ENCODE measurements at places on chromosomes 7 and 10.

DNA sequence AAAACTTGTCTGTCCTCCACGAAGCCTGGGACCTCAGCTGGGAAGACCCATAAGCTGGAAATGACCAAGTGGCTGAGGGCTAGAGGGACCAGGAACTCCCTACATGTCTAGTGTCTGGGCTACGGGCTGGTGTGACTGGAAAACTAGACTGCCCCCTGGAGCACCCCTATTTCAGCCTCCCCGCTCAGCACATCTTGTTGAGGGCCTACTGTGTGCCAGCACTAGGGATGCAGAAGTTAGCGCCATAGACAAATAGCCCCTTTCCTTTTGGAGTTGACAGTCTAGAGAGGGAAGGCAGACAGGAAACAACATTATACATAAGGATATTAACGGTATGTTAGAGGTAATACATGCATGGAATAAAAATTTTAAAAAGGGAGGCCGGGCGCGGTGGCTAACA is 74.5 kb downstream of the TEX36 start:
- no peak for DNase-seq

DNA sequence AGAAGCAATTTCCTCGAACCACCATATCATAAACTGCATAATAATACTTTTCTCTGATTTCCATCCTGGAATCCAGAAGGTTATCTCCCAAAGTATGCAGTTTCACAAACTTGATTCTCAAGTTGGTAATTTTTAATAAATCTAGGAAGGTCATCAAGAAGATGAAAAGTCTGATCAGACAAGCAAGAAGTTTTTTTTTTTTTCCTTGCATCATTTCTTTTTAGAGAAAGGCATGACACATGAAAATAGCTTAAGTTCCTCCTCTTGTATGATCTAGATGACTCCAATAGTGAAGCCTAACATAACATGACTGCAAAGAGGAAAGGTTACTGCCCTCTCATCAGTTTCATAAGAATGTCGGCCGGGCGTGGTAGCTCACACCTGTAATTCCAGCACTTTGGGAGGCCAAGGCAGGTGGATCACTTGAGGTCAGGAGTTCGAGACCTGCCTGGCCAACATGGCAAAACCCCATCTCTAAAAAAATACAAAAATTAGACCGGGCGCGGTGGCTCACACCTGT is 22.2 kb downstream of the LAMB1 start:
- no peak for DNase-seq

GRCh38 chr10:93064874-93065660 is 4.5 kb downstream of the CYP26C1 start:
- DNase-seq, result no peak

DNA sequence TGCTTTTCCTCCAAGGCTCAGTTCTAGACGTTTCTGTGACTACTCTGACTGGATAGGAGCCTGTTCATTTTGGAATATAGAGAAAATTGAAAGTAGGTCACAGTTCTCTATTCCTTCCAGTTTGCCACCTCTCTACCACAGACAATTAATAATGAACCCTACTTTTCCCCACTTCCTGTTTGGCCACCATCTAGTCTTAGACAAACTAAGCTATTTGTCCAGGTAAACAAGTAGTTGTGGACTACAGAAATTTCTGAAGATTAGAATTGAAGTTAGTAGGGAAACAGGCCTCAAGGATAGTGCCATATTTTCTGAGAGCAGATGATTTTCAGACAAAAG is 87.0 kb downstream of the AUTS2 start:
- DNase-seq, result no peak

DNA sequence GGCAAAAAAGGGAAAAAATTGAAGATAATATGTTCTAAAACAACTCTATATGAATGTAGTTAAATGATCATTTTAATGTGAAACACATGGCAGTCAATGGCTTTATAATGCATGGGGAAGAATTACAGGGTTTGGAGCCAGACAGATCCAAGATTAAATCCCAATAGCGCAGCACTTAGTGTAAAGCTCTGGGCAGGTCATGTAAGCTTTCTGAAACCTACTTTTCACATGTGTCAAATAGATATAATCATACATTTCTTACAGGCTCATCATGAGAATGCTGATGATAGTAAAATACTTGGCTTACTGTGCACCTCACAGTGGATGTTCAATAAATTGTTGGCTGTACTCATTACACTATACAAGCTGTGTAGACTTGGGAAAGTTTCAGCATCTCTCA is 48.0 kb upstream of the ZNF365 start:
- DNase-seq, result no peak

- no peak for DNase-seq
Observed at GRCh38 chr7:4698707-4699275, 16.7 kb downstream of the FOXK1 start.

DNA sequence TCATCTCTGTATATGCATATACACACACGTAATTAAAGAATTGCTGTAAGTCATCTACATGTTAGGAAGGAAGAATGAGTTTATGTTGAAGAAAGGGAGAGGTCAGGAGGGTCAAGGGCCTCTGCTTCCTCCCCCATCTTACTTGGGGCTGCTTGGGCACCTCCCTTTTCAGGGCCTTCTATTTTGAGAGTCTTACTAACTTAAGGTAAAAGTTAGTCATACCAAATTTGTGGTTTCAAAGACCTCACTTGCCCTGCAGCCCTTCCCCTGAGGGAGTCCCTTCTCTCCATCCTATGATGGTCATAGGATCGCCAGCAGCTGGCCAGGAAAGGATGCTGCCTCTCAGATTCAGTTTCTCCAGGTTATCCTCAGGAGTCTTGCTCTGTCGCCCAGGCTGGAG is 2.6 kb downstream of the PLEKHS1 start:
- DNase-seq, result no peak

DNA sequence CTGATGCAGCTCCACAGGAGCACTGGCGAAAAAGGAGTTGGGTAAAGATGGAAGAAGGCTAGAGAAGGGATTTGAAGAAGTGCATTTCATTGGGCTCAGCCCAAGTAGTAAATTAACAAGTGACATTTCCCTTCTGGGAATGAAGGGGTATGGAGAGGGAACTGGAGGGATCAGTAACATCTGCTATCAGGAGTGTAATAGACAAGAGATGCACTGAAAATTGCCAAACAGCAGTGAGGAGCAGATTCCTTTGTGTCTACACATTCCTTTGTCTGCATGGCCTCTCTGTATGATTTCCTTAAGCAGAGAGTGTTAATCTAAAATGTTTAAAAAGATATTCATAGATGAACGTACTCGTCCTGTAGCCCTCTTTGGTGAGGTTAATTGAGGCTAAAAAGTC is 148.2 kb upstream of the FERD3L start:
- no peak for DNase-seq

GRCh38 chr7:86964973-86965726 is 94.3 kb downstream of the ELAPOR2 start:
- no peak for DNase-seq

DNA sequence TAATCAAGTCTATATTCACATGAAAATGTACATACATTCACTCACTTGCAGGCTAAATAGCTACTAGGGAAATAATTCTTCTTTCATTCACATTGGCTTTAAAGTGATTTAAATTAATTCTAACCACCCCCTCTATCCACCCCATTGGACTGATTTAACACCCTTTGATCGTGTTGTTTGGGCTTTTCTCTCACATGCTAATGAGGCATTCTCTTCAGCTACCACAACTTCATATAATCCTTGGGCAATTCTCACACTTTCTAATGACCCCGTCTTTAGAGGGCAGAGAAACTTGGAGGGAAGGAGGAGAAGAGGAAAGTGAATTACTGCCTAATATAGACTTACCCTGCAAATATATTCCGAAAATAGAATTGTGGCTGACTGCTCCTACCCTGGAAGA is 24.6 kb downstream of the GRM3 start:
- no peak for DNase-seq

DNA sequence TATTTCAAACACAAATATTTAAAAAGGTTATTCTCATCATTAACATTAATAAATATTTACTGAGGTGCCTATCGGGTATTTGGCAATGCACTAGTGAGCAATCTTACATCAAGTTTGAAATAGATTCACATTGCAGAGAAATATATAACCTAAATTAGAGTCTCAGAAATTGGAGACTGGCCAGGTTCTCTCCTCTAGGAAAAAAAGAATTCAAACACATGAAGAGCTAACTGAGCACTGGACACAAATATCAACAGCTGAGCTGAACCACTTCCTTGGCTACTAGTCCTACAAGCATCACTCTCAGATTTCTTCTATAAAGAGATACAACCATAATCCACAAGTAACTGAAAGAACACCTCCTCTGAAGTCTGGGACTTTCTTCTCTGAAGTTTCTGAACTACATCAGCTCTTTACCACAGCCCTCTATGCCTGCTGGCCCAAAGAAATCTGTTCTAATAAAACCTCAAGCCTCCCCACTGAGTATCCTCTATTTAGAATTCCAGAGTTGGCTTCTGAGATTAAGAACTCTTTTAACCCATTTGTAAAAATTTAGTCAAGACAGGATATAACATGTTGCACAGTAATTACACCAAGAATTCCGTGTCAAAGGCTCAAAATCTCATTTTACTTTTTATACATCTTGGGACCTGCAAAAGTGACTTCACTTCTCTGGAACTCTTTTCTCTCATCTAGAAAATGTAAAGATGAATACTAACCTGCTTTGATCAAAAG is 45.2 kb downstream of the MTERF1 start:
- DNase-seq, result no peak

DNA sequence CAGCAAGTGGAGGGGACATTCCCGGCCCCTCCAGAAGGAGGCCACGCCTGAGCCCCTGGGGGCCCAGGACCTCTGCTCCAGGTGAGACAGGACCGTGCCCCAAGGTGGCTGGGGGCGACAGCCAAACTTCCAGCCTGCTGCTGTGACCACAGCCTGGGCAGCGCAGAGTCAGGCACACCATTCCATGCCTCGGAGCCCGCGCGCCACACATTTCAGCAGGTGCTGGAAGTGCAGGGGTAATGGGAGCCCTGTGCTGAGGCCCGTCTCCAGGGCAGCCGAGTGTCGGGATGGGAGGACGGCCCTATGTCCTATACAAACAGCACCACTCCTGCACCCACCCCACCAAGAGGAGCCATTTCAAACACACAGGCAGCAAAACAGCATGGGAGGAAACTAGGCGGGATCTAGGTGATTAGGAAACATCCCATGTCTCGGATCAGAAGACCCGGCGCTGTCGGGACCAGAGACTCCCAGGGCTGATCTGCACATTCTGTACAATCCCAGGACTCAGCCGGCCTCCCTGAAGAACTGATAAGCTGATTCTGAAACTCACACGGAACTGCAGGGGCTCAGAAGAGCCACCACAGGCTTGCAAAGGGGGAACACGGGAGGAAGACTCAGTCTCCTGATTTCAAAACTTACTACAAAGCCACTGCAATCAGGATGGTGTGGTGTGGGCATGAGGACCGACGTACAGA is 272.3 kb downstream of the ELFN1 start:
- DNase-seq, result no peak

- DNase-seq, result peak; percentile 34
Observed at GRCh38 chr7:105806592-105807447, 69.6 kb downstream of the ATXN7L1 start.

DNA sequence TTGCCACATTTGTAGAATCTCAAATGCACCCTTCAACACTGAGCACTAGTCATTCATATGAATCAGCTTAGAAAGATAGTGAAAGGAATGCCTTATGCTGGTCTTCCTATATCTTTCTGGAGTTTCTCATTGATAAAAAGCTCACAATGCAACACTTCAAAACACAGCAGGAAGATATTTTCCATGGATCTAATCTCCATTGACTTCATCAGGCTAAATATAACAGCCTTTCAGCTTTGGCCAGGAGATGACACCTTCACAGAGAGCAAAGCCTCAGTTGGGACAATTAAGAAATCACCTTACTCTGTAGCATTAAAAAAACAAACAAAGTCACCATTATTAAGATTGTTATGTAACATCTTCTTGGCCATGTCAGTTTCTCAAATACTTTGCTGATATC is 6.7 kb downstream of the NRP1 start:
- DNase-seq, result no peak

GRCh38 chr7:98056580-98056979 is 50.1 kb upstream of the LMTK2 start:
- DNase-seq, result no peak

GRCh38 chr10:79982861-79983260 is 34.0 kb upstream of the SFTPD start:
- no peak for DNase-seq

DNA sequence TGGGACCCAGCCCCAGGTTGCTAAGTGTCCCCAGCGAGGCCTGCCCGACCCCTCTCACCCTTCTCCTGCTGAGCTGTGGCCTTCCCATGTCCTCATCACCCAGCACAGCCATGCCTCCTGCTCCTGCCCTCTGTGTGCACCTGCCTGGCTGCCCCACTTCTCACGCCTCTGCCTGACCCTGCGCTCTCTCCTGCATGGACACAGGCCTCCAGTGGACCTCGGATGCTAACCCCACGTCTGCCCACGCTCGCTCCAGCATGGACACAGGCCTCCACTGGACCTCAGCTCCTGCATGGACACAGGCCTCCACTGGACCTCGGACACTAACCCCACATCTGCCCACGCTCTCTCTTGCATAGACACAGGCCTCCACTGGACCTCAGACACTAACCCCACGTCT is 111.6 kb downstream of the ADARB2 start:
- no peak for DNase-seq

GRCh38 chr10:75071756-75072155 is 39.7 kb upstream of the SAMD8 start:
- DNase-seq, result no peak

- DNase-seq, result no peak
Observed at GRCh38 chr7:20200971-20201370, 16.2 kb downstream of the MACC1 start.

GRCh38 chr10:86261941-86262687 is 104.5 kb downstream of the GRID1 start:
- no peak for DNase-seq

DNA sequence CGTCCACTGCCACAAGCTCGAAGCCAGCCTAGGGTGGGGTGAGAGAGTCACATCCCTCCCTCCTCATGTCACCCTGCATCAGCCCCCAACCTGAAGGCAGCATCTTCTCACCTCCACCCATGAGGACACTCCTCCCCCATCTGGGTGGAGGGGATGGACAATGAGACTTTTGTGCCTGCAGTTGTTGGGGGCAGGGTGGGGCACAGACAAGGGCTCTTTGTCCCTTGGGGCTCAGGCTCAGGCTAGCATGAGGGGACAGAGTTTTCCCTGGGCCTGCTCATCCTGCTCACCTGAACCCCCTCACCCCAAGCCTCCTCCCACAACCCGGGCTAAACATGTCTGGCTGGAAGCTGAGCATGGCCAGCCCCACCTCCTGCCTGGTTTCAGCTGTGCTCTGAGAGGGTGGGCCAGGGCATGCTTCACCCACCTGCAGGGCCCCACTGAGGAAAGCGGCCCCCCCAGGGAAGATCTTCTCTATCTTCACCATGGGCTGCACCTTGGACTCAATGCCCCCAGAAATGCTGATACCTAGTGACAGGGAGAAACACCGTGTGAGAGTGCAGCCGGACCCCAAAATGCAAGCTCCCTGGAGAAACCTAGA is 9.3 kb downstream of the LZTS2 start:
- no peak for DNase-seq
